ENCODE measurements at places on chromosomes 7 and 10. TPM values are rescaled to one million over a fixed set of nuclear protein-coding genes. Genes with fewer than 3 reads are reported as not detected.

- no peak for DNase-seq
Observed at GRCh38 chr10:34816085-34816496, 995 bp upstream of the PARD3 start.

The RNF32 gene
- 3.4 TPM for total RNA-seq

- no peak for DNase-seq
Observed at GRCh38 chr10:80504897-80505465, 32.7 kb upstream of the SH2D4B start.

GRCh38 chr7:77427996-77428603, 12.0 kb upstream of the GSAP start:
- DNase-seq, result no peak

- DNase-seq, result no peak
Observed at GRCh38 chr10:100148353-100149211, 37.2 kb downstream of the ERLIN1 start.

- no peak for DNase-seq
Observed at GRCh38 chr7:83643012-83643411, 5.9 kb downstream of the SEMA3E start.

DNA sequence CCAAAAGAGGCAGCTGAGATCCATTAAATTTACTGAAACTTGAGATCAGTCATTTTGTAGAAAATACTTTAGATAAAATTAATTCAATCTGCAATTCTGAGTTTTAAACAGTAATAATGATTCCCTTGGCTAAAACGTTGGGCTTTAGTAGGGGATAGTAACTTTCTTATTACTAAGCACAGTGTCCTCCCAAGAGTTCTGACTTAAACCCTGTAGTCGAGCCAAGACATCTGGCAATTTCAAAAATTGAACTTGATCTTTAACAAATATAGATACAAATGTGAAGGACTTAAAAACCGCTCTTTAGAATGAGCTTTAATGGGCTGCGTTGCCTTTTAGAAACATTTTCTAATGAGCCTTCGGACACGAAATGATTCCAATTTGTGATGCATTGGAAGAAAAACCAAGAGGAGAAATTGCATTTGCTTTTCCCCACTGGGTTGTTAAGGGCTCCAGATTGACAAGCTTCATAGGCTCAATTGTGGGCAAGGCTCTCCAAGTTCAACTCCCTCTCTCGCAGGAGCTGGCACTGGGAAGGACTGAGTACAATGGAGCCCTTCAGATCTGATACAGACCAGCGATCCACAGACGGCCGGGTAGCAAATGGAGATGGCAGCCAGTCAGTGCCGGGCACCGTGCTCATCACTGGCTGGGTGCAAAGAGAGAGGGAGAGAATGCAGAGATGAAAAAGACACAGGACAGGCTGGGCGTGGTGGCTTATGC, 921.3 kb upstream of the AUTS2 start:
- DNase-seq, result peak; percentile 87

Measured in dorsolateral prefrontal cortex (tissue), 122 donors.